Bronchial smooth muscle cell (primary cell): ENCODE measurements at places on chromosomes 4 and X. TPM values are rescaled to one million over a fixed set of nuclear protein-coding genes. Genes with fewer than 3 reads are reported as not detected.

Gene RASL11B
- 0.09 and 0.16 TPM in 2 replicates for total RNA-seq

Gene NWD2
- total RNA-seq: under 0.01 TPM in 1 of 2 replicates, not detected in the other

Gene CLIC2
- total RNA-seq: 13.7 and 21.0 TPM in 2 replicates

Gene PAGE5
- total RNA-seq: not detected in 2 replicates

Gene GK
- 21.6 and 24.3 TPM in 2 replicates for total RNA-seq

Gene IQSEC2
- 5.0 and 7.7 TPM in 2 replicates for total RNA-seq

Gene TGIF2LX
- total RNA-seq: not detected in 2 replicates

Gene DCX
- not detected in 2 replicates for total RNA-seq

Gene LUZP4
- total RNA-seq: not detected in 2 replicates

Gene TRIM61
- 1.1 and 1.6 TPM in 2 replicates for total RNA-seq

Gene GUCY1B1
- total RNA-seq: 39.1 and 46.3 TPM in 2 replicates

Gene NR0B1
- total RNA-seq: 0.32 and 1.0 TPM in 2 replicates

Gene FAAH2
- 0.26 and 0.47 TPM in 2 replicates for total RNA-seq

Gene P2RY10
- total RNA-seq: 0.34 TPM in 1 of 2 replicates, not detected in the other

Gene FRMD7
- under 0.01 TPM in 1 of 2 replicates, not detected in the other for total RNA-seq

Gene DUSP9
- not detected in 2 replicates for total RNA-seq

Gene RAB39B
- 1.7 and 2.5 TPM in 2 replicates for total RNA-seq

Gene OPHN1
- 8.8 and 11.8 TPM in 2 replicates for total RNA-seq

Gene UGT2B7
- total RNA-seq: not detected in 2 replicates

Gene GABRE
- total RNA-seq: 5.2 and 11.0 TPM in 2 replicates

Gene MFSD8
- total RNA-seq: 14.5 and 15.2 TPM in 2 replicates

Gene C4orf50
- total RNA-seq: not detected in 2 replicates

Gene GAGE12J
- not detected in 2 replicates for total RNA-seq

Gene TLR1
- total RNA-seq: 1.6 and 1.7 TPM in 2 replicates

Gene RNF128
- 3.3 and 3.6 TPM in 2 replicates for total RNA-seq

Gene POU3F4
- total RNA-seq: not detected in 2 replicates

Gene FGFBP1
- not detected in 2 replicates for total RNA-seq

Gene PASD1
- not detected in 2 replicates for total RNA-seq

Gene MAGEB2
- not detected in 2 replicates for total RNA-seq

Gene DMRTC1
- not detected in 2 replicates for total RNA-seq

Gene PFKFB1
- total RNA-seq: 0.16 TPM in 1 of 2 replicates, not detected in the other
